ENCODE measurements at places on chromosomes 2 and 18.

- no peak for DNase-seq
These were observed 1.8 kb downstream of the UPP2 start for GRCh38 chr2:158103411-158104012.

DNA sequence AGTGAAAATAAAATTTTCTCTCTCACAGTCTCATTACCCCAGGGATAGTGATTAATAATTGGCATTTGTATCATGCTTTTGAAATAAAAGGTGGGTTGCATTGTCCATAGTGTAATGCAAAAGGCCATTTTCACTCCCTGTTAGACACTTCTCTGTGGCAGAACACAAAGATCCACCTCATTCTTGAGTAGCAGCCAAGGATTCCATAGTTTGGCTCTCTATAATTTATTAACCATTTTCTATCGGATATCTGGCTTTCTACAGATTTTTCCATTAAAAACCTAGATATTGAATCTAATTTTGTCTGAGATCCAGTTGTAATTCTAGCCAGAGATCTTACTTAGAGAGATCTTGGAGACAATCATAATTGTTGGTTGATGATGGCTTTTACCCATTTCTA is 39.0 kb downstream of the CDCA7 start:
- no peak for DNase-seq

DNA sequence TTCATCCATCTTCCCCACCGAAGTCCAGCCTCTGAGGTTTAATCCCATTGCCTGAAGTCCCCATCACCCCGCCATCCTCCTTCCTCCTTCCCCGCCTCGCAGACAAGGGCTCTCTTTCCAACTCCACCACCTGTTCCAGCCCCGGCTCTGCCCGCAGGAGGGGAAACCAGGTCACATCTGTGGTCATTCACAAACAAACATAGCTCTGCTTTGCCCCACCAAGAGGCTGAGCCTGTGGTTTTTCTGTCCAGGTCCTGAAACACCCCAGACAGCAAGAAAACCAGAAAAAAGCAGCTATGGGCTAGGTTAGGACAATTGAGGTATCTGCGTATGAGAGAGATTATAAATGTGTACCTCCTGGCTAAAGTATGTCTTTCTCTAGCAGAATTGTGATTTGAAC is 144.7 kb downstream of the GLI2 start:
- DNase-seq: no peak

GRCh38 chr2:19865151-19865550 is 36.6 kb downstream of the TTC32 start:
- peak; percentile 62 for DNase-seq

DNA sequence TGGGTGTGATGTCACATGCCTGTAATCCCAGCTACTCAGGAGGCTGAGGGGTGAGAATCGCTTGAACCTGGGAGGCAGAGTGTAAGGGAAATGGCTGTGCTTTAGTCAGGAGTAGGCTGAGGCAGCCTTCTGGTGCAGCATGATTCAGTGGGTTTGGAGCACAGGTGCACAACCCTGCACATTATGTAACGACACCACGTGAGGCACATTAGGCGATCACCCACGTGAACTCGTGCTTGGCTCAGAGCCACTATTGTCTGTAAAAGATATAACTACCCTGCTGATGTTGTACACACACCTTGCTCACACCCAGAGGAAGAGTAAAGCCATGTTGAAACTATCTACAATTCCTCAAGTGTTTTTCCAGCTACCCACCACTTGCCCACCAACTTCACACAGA is 54.8 kb upstream of the ZC3H15 start:
- no peak for DNase-seq
